ENCODE measurements at places on chromosomes 12 and 14.
A peak's percentile ranks its signal among the peaks of the same experiment; 100 is the strongest.

- DNase-seq, result no peak
Observed at GRCh38 chr14:99595524-99595923, 8.5 kb downstream of the CCDC85C start.

- DNase-seq, result no peak
Observed at GRCh38 chr14:76564471-76565422, 188.8 kb downstream of the ESRRB start.

- DNase-seq, result no peak
Observed at GRCh38 chr12:11785712-11786111, 136.2 kb downstream of the ETV6 start.

GRCh38 chr14:92513966-92514843, 624 bp downstream of the RIN3 start:
- DNase-seq, result no peak

DNA sequence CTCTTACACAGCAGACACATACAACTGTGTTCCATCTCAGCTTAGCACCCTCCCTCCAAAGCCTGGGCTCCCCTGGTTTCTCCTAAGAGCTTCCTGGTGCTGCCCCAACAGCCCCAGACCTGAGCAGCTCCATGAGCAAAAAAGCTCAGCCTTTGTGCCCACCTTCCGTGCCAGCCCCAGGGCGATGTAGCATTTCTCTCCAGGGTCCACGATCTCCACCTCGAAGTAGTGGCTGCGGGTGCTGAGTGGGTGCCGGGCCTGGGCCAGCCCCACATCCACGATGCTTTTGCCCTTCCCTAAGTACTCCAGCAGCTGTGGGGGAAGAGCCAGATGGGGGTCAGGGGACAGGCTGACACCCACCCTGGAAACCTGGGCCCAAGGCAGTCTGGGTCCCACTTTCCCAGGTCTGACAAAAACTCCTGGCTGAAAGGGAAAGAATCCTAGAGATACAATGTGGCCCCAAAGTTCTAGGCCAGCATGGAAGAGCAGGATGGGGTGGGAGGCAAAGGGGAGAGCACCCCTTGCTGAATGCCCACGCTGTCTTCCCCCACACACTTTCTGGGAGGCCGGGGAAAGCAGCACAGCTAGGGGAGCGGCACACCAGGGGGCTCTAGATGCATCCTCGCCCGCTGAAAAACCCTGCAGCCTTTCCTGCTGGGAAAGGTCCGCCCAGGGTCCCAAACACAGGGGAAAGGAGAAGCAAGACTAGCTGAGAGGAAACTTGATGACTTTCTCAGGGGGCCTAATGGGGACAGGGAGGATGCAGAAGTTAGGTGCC, 11.0 kb downstream of the SPRYD3 start:
- DNase-seq, result no peak

- no peak for DNase-seq
Observed at GRCh38 chr14:23939607-23940326, 13.8 kb upstream of the DHRS4 start.

DNA sequence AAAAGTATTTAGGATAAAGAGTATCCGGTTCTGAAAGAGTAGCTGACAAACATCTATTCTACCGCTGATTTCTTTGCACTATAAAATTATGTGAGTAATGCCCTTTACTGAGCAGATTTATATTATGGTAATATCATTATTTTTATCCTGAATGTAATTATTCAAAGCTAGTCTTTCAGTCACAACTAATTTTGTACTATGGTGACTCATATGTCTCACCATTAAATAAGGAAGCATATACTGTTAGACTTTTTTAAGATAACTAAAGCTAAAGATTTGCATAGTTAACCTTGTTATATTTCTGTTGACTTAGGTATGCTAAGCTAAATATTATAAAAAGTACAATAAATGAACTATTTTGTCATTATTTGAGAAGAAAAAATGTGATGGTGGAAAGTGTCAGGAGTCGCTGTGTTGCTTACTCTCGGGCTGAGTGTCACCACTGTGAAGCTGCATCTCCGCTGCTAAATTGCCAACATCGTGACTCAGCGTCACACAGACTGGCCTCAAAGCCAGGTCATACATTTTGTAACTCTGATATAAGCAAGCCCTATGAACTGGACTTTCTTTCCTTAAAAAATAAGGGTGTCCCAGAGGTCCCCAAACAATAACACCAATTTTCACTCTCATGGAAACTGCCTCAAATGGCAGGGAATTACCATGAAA, 69.1 kb upstream of the SSTR1 start:
- DNase-seq, result no peak

DNA sequence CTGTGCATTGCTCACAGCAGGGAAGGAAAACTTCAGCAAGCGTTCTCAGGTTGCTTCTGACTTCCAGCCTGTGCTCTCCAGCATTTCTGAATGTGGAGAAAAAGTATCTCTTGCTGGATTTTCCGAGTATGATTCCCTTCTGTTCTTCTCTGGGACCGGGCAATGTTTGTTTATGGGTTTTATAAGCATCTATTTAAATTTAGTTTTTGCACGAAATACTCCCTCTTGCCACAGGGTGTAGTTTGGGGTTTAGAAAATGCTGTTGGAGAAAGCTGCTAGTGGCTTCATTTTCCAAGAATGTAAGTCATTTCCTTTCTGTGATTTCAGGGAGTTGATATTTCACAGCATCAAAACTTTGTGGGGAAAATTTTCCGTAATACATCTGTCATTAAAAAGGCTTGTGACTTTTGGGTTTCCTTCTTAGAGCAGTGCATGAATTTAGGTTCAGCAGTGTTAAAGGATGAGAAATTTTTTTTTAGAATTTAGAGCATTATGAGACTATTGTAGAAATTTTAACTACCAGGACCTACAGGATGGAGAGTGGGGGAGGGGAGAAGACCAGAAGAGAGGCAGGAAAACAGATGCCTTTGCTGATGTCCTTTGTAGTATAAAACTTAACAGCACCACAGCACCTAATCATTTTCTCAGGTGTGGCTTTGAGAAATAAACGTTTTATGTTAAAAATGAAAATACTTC, 1.5 kb downstream of the FRMD6 start:
- no peak for DNase-seq

- no peak for DNase-seq
Observed at GRCh38 chr12:26465419-26466097, 270.2 kb downstream of the SSPN start.

GRCh38 chr12:27919671-27920235, 52.8 kb downstream of the PTHLH start:
- no peak for DNase-seq

GRCh38 chr14:105165761-105166485, 2.7 kb downstream of the JAG2 start:
- no peak for DNase-seq

- DNase-seq, result no peak
Observed at GRCh38 chr14:69676723-69677122, 65.3 kb downstream of the SUSD6 start.

- DNase-seq, result no peak
Observed at GRCh38 chr12:113231235-113232088, 10.2 kb downstream of the TPCN1 start.

DNA sequence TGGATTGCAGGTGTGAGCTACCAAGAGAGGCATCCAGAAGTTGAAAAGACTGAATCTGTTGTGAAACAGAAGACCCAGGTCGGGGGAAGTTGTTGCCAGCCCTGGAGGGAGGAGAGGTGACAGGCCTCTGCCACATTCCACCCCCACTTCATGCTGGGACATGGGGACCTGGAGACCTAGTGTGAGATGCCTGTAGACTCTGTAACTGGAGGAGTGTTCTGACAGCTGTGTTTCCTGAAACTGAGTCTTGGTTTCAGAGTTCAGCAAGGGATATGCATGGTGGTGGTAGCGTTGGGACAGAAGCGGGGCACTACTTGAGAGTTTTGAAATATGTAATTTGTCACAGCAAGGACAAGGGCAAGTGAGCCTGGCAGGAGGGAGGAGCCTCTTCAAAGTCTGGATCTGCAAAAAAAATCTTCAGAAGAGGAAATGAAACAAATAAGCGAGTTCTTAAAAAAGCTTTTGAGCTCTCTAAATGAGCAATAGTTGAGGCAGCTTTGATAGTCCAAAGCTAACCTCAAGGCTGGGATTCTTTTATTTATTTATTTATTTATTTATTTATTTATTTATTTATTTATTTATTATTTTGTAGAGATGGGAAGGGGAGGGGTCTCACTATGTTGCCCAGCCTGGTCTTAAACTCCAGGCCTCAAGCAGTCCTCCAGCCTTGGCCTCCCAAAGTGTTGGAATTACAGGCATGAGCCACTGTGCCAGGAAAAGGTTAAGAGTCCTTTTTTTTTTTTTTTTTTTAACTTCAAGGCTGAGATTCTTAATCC, 58.9 kb upstream of the EEA1 start:
- peak; percentile 98 for DNase-seq

DNA sequence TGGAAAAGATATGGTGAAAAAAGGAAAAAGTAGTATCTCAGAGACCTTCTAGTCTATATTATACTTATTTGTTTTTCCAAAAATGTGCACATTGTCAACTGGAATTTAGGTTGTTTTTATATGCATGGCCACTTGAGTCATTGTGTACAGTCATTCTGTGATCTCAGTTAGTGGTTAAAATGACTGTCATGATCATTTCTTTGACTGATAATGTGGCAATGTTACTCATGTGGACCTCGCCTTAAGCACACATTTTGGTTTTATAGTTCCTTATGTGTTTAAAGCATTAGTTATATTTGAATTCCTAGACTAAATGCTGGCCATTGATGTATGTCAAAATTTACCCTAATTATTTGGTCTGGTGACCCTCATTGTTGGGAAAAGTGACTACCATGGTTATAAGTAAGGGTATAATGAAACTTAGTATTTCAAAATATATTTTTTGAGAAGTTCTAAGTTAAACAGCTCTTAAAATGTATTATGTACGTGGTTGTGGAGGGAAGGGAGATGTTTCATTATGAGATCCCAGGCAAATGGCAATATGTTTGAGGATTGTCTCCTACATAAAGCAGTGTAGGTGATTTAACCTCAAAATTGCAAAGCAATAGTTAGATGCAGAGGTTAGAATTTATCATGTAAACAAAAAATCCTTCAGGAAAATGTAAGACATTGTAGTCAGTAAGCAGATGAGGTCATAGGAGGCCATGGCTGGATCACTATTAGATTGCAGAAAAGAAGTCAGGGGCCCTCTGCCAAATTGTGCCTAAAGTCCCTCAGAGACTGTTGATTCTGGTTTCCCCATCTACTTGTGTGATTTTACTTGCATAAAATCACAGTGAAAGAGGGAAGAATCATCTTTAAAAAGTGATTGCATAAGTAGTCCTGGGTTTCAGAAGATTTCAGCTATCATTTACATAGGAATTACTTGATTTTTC, 17.5 kb downstream of the PNMA1 start:
- peak; percentile 22 for DNase-seq

DNA sequence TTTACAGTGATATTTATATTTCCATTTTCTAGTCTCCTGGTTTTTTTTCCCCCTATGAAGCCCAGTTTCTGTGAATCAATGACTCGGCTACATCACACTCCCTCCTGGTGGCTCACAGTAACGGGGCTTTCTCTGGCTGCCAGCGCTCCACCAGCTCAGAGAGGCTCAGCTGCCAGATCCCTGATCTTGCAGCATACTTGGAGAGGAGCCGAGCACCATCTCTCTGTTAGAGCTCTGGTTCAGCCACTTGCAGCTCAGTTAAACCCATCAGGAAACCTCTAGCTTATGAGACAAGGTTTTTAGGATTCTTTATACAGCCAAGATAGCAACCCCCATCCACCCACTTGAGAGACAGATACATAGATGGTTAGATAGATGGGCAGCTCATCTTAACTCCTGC, 74.6 kb downstream of the CIT start:
- no peak for DNase-seq

DNA sequence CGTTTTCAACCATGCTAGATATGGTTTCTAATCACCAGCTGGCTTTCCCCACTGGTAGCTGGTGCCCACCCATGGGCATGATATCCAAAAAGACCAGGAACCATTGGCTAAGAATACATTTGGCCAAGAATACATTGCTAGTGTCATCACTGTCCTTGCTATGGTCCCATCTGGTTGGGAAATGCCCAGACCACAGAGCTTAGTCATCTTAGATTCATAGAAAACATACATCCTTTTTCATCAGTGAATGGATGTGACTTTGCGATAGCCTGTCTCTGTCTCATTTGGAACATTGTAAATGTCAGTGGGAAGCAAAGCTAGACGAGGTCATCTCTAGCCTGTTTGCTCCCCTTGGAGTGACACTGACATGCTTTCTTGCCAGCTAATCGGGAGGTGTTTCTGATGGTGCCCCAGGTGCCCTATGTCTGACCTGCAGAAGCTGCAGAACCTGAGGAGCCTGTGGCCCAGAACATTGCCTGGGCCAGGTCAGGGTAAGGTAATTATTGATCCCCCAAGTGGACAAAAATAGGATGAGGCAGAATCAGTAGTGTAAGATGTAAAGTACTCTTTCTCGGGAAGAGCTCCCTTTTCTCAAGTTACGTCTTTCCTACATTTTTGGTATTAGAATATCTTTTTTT, 194.8 kb downstream of the SLC41A2 start:
- DNase-seq, result peak; percentile 65

DNA sequence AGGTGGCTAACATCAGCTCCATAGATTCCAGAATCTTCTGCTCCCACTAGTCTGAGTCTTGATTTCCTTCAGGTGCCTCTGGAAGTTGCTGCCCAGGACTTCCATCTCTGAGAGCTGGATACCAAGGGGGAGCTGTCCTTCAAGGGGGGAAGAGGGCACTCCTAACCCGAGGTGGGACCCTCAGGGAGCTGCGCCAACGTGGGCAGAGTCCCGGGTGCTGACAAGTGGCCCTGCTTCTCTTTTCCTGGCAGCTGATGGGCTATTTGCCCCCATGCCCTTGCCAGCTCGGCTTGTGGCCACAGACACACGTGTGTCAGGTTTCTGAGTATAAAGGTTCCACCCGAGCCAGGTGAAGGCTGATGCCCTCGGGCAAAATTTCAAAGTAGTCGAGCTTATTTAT, 272.5 kb downstream of the TTC8 start:
- DNase-seq, result no peak

- DNase-seq, result no peak
Observed at GRCh38 chr14:29220072-29220471, 453.5 kb downstream of the FOXG1 start.

- no peak for DNase-seq
Observed at GRCh38 chr12:84506282-84506681, 406.3 kb downstream of the SLC6A15 start.

DNA sequence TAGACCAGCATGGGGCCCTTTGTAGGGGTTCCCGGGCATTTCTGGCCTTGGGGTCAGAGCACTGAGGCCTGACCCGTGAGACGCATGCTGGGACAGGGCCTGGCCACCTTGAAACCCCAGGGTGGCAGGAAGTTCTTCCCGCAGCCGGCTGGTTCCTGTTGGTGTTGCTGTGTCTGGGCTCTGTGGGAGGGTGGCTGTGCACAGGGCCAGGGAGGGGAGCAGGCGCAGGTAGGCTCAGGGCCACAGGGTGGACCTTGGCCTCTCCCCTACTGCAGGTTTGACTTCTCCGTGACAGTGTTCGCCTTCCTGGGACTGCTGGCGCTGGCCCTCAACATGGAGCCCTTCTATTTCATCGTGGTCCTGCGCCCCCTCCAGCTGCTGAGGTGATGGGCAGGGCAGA, 48.2 kb downstream of the SLC8B1 start:
- DNase-seq, result no peak

GRCh38 chr14:33414041-33414440, 475.4 kb downstream of the NPAS3 start:
- no peak for DNase-seq

GRCh38 chr14:46818147-46818546, 166.6 kb upstream of the RPL10L start:
- DNase-seq, result no peak

GRCh38 chr14:63011623-63012022, 33.6 kb downstream of the KCNH5 start:
- no peak for DNase-seq

GRCh38 chr14:84465880-84466279, 1064.1 kb upstream of the FLRT2 start:
- no peak for DNase-seq
